ENCODE measurements at places on chromosomes 4 and X.

DNA sequence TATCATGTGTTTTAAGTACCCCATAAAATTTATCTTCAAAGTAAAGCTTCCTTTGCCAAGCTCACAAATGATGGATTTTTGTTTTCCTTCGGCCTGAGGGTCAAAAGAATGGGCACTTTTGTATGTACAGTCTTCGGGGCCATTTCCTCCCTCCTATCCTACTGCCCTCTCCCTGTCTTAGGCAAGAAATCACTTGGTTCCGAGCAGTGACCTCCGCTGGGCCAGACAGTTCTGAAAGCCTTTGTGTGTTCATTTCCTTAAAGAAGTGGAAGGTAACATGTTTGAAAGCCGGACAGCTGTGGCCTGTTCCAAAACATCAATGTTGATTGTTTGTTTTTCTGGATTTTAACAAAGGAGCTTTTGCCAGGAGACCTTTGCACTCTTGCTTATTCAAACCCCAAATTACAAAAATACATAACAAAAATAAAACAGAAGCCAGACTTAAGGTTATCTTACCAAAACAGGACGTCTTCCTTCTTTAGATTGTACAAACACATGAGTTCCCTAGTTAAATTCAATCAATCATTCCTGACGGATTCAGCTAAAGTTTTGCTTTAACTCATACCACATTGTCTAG is 110.6 kb upstream of the LIMCH1 start:
- no peak for DNase-seq

DNA sequence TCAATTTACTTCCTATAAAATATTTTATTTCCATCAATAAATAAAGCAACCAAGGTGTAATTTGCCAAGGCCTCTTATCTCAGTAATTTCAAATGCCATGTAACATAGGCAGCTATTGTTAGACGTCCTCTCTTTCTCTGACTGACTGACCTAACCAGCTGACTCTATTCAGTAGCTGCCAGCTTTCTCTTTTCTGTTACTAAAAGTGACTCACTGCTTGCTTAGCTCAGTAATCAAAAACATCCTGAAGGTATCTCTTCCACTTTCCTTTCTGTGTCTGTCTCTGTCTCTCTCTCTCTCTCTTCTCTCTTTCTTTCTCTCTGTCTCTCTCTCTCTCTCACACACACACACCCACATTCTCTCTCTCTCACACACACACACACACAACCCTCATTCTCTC is 134.2 kb downstream of the SPOCK3 start:
- no peak for DNase-seq

GRCh38 chr4:15149234-15149838 is 147.1 kb downstream of the CPEB2 start:
- no peak for DNase-seq

DNA sequence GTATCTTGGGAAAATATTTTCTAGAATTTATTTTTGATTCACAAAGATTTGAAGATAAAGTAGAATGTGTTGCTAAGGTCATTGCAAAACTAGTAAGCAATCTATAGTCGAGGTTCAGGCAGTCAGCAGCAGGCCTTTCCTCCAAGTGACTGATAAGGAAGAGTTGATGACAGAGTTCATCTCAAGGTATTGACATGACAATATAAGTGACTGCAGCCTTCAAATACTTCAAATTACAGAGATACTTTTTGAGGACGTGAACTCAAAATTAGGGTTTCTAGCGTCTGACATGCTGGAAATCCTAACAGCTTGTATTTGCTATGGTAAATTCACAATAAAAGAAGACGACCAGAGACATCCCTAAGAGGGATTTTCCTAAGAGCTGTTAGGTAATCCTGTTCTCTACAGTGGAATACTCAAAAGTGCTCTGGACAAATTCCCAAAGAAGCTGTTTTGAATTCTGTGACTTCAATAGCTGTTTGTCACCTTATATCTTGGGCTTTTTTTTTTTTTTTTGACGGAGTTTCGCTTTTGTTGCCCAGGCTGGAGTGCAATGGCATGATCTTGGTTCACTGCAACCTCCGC is 7.4 kb downstream of the ARHGAP10 start:
- no peak for DNase-seq

GRCh38 chr4:1572521-1572920 is 111.6 kb downstream of the FAM53A start:
- DNase-seq: no peak

DNA sequence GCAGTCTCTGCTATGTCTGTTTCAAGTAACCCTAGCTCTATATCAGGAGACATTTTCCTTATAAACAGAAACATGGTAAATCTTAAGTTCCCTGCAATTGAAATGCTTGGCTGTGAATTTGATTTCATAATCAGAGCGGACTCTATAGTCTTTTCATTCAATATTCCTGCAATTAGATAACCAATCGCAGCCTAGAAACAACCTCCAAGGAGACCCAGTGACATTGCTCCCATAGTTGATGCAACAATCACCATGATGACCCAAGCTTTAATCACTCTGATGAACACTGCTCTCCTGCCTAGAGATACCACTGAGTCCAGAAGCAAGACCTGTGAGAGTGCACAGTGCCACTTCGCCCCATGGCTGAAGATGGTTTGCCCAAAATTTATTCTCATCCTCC is at the start of gene CABS1:
TSS of gene CABS1 (plus strand) at position 301 of the 400 bp plus-strand sequence. CDS start at position 360, 59 bp downstream.
- no peak for DNase-seq

- DNase-seq: no peak
Measured at GRCh38 chrX:129723511-129723910, 15.3 kb upstream of the XPNPEP2 start.

DNA sequence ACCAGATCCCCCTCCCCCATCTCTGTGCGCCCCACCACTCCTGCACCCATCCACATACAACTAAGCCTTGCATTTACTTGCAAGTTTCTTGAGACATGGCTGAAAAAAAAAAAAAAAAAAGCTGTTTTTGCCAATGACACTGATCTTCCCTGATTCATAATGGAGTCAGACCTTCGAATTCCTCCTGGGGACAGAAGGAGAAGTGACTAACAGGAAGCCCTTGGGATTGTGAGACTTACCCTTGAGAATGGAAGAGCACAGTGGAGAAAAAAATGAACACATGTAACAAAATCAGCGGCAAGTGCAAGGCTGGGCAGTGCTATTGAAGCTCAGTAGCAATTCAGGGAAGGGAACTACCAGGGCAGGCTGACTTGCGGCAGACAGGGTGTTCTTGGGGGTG is 288.4 kb downstream of the BCOR start:
- no peak for DNase-seq

GRCh38 chrX:86141786-86142185 is 6.5 kb upstream of the DACH2 start:
- DNase-seq: no peak

DNA sequence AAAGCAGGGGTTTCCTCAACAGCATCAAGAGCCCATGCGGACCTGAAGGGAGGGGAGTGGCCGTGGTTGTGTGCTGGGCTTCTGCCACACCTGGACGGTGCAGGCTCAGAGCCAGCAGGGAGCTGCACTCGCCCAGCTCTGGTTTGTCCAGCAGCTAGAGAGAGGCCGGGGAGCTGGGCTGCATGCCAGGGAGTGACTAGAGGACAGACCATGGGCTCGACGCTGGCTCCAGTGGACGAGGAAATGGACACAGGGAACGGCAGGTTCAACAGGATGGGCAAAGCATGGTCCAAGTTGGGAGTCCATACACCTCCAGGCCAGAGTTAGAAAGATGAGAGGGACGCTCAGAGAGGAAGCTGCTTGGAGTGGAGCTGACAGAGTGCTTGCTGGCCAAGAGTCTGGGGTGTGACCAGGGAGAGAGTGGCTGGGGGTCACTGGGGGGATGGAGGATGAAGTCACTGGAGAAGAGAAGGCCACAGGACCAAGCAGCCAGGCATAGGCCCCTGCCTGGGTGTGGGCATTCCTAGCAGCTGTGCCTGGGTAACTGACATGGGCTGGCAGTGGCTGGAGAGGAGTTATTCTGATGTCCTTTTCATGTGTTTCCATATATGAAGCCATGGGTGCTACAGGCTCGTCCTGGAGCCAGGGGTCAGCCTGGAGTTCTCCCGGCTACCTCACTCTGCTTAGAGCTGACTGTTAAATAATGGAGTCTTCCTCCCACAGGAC is 42.8 kb downstream of the HTT-AS start:
- DNase-seq: no peak

- DNase-seq: no peak
Measured at GRCh38 chr4:41719417-41719816, 29.1 kb downstream of the PHOX2B start.

DNA sequence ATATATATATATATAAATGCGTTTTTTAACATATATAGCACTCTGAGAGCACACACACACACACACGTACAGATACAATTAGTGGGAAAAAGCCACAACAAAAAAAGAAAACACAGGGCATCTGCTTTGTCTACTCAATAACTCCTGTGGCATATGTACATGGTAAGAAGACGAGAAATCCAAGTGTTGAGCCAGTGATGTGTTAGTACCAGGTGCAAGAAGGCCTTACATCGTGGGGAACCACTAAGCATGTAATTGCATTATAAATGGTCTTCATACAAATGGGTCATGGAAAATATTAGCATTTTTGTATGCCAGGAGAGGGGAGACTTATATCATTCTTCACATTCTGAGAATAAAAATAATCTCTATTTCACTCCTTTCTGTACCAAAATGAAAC is 62.7 kb upstream of the FAM47B start:
- DNase-seq: no peak

DNA sequence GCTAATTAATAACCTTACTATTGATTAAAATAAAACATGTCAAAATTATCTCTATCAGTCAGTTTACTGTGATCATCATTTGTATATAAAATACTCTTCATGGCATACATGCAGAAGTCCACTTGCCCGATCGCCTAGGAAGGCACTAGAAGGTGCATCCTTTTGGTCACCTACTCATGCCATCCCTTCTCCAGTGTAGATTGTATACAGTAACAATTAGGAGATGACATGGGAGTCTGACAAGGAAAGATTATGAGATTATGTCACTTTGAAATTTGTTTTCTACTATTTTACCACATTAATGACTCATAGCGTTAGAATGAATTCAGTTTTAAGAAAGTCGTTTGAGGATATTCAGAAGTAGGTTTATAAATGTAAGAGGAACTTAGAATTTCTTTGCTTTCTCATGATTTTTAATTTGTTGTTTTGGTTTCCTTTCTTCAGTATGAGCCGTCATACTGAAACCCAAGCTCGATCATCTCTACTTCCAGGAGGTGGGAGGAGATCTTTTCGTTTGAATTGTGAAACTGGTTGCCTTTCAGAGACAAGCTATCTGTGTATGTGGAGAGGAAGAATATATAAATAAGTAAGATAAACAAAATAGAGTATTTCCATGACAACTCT is 51.1 kb upstream of the UNC5C start:
- no peak for DNase-seq

DNA sequence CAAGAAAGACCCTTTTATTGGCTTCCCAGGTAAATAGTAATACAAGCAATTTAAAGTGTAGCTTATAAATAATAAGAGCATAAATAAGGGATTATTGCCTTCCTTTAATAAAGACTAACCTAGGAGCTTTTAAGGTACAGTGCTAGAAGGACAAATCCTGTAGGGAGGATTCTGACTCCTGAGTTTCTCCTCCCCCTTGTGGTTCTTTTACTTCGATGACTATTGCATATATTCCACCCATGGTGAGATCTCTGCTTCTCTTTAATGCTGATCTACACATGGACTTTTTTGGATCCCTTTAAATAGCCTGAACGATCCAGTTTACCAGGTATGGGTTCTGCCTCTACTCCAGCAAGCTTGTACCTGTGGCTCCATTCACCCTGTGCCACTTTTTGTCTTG is 2.5 kb downstream of the GALNT7 start:
- DNase-seq: peak; percentile 78

DNA sequence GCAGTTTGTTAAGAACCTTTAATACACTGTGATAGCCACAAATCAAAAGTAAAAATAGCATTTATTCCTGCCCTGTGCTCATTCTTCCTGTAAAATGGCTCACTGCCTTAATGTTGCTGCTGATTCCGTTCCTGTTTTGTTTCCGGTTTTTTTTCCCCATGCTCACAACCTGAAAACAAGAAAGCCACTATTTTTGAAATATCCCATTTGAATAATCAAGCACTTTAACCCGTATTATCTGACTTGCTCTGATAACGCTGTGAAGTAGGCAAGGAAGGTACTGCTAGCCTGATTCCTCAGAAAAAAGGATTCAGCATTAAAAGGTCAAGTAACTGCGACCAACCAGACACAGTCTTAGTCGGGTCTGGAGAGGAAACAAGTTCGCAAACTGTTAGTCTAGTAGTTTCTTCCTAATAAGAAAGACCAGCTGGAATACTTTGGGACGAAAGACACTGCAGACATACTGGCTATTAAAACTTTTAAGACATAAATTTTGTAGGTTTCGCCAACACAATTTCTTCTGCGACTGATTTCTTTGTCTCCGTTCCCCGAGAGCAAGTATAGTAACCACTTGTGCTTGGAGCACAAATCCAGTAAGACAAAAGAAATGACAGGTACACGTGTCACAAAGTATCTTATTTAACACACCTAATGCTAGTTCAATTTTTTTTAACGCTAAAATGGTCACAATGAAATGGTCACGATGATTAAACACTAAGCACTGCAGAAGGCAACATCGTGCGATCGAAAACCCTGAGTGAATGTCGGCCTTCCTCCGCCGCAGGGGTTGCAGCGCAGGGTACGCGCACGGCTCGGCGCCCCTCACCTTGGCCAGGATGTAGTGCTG is 802 bp downstream of the COX18 start:
- DNase-seq: peak; percentile 6

DNA sequence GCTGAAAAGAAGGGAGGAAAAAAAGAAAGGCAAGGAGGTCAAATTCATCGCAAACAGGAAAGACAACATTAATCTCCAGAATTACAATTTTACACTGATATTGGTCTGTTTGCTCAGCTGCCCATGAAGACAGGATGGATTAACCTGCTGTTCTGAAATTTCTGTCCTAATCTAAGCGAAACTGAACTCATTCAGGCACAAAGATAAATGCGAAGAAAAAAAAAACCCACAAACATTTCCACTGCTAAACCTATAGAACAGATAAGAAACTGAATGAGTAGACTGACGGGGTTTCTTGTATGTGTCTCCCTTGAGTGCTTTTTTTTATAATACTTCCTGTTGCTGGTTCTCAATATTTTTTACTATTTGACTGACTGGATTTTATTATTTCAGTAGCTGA is 251.8 kb upstream of the FTHL17 start:
- no peak for DNase-seq

DNA sequence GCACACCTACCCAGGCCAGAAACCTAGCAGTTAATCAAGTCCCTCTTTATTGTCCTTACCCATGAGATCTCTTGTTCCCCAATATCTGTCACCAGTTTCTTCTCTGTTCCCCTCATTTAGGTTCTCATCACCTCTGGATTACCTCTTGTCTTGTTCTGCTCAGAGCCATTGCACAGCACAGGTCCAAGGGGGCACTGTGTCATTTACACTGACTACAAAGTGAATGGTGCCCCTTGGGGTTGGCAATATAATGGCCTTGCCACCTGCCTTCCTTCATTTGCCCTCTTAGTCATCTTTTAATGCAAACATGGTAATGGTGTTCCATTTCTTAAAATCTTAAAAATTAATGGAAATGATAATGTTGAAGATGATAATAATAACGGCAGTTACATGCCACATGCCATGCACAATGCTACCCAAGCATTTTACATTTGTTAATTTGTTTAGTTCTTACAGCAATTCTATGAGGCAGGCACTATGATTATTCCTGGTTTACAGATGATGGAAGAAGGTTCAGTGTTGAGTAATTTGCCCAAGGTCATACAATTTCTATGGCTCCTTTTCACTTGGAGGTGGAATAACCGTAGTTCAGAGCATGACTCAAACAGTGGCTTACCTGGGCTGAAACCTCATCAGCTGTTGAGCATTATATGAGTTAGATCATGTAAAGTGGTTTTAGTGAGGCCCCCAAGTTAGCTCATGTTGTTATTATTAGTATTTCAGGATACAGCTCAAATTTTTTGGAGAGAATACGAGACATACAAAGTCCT is 117.9 kb downstream of the RASL11B start:
- DNase-seq: no peak

- DNase-seq: no peak
Measured at GRCh38 chrX:6175914-6176313, 52.8 kb downstream of the NLGN4X start.
